ENCODE measurements at places on chromosomes 7 and 10.

- H3K27me3 ChIP-seq = no peaks in the 10 kb centered on the region
- no peak overlapping the region for H3K27ac ChIP-seq
- no peaks in the 10 kb centered on the region for H3K4me1 ChIP-seq
- no peak overlapping the region for H3K4me3 ChIP-seq
- peaks cover 11% of the 10 kb centered on the region for H3K36me3 ChIP-seq
- DNase-seq = no peak
Observed at GRCh38 chr7:135181261-135181928, 10.9 kb upstream of the CYREN start.

- no peak overlapping the region for H3K4me3 ChIP-seq
- no peaks in the 10 kb centered on the region for H3K27me3 ChIP-seq
- no peaks in the 10 kb centered on the region for H3K36me3 ChIP-seq
- no peak overlapping the region for H3K27ac ChIP-seq
- H3K4me1 ChIP-seq = no peaks in the 10 kb centered on the region
- no peak for DNase-seq
Observed at GRCh38 chr7:158025686-158026600, 561.7 kb downstream of the PTPRN2 start.

GRCh38 chr7:39453743-39454355 is 112.4 kb upstream of the YAE1 start:
- H3K27me3 ChIP-seq = no peaks in the 10 kb centered on the region
- peak; percentile 73 for DNase-seq
- H3K36me3 ChIP-seq = no peaks in the 10 kb centered on the region

DNA sequence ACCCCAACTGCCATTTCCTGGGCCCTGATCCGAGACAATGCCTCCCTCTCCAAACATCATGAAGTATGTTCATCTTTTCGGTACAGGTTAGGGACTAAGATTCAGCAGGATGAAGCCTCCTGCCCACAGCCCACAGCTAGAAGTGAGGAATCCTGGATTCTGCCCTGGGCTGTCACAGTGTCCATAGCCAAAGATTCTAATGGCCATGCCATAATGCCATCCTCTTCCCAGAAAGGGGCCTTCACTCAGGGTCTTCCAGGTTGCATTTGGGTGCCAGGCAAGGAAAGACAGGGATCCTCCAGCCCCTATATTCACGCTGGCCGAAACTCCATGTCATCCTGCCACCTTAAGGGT is 15.7 kb upstream of the ZMIZ1 start:
- no peaks in the 10 kb centered on the region for H3K27me3 ChIP-seq
- peaks cover 13% of the 10 kb centered on the region for H3K4me1 ChIP-seq
- no peaks in the 10 kb centered on the region for H3K36me3 ChIP-seq
- no peak for DNase-seq
- no peak overlapping the region for H3K27ac ChIP-seq

GRCh38 chr10:77565590-77566023 is 72.0 kb downstream of the KCNMA1 start:
- no peak overlapping the region for H3K27ac ChIP-seq
- no peak overlapping the region for H3K4me3 ChIP-seq
- no peaks in the 10 kb centered on the region for H3K36me3 ChIP-seq
- H3K4me1 ChIP-seq = no peaks in the 10 kb centered on the region
- DNase-seq = no peak
- H3K27me3 ChIP-seq = no peaks in the 10 kb centered on the region

- no peak overlapping the region for H3K27ac ChIP-seq
- peaks cover 38% of the 10 kb centered on the region for H3K36me3 ChIP-seq
- no peaks in the 10 kb centered on the region for H3K4me1 ChIP-seq
- no peak for DNase-seq
- H3K4me3 ChIP-seq = no peak overlapping the region
Observed at GRCh38 chr7:30562498-30562897, 32.2 kb upstream of the GARS1 start.

DNA sequence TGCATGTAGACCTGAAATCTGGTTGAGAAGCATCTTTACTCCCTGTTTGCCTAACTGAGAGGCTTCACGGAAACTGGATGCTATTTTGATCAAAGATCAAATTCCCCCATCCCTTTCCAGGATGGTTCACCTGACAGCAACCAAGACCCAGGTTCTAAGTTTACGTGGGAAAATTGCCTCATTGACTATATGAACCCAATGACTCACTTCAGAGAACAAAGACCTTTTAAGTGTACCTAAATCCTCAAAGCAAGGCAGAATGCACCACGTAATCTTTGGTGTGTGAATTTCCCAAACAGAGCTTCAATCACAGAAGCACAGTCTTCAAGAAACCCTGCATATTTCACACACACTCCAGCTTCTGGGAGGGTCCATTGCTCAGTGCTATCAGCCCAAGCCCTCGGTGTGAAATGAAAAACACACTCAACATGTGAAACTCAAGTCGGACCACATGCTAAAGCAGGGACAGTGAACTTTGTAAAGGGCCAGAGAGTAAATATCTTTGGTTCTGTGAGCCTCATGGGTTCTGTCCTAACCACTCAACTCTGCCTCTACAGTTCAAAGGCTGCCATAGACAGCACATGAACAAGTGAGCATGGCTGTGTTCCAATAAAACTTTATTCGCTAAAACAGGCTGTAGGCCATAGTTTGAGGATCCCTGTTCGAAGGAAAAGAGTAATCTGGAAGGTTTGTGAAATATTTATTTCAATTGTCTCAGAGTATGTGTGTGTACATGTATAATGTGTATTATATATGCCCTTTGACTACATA is 275.6 kb upstream of the FOXK1 start:
- H3K27me3 ChIP-seq = peaks cover 3% of the 10 kb centered on the region
- no peak for DNase-seq
- H3K4me1 ChIP-seq = no peaks in the 10 kb centered on the region
- H3K36me3 ChIP-seq = no peaks in the 10 kb centered on the region

GRCh38 chr7:113796557-113796956 is 122.3 kb downstream of the PPP1R3A start:
- no peaks in the 10 kb centered on the region for H3K36me3 ChIP-seq
- no peak overlapping the region for H3K27ac ChIP-seq
- no peaks in the 10 kb centered on the region for H3K4me1 ChIP-seq
- no peak for DNase-seq
- H3K27me3 ChIP-seq = no peaks in the 10 kb centered on the region

DNA sequence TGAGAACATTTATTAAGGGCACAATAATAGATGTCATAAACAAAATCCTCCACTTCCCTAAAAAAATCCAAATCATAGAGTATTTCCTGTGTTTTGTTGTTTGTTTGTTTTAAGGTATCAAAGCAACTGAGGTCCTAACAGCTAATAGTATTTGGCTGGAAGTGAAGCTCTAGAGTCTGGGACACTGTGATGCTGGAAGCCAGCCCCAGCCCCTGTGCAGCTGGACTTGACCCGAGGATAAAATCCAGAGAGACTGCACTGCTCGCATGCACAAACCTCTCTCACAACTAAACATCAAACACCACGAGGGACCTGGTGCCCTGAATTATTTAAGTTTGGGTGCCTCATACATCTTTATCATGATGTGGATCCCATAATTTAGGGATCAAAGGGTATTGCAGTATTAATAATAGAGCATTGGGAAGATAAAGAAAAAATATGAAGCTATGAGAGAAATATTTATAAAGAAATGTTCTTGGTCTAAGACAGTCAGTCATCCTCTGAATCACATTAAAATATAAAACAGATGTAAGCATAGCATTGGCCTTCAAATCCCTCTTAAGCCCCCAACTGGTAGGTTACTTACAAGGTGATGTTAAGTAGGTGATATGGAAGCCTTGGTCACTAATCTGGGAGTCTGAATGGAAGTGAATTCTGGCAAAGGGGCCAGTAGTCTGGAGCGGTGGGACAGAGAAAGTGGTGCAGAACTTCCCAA is 44.4 kb downstream of the CUBN start:
- no peak overlapping the region for H3K4me3 ChIP-seq
- no peaks in the 10 kb centered on the region for H3K36me3 ChIP-seq
- no peaks in the 10 kb centered on the region for H3K4me1 ChIP-seq
- no peak for DNase-seq
- H3K27ac ChIP-seq = no peak overlapping the region

GRCh38 chr7:48089046-48090003 is at the start of gene UPP1:
TSS of gene UPP1 (plus strand) at chr7:48089265. CDS start at chr7:48094784, 5,519 bp downstream.
- DNase-seq = peak; percentile 95
- H3K27me3 ChIP-seq = no peaks in the 10 kb centered on the region
- peak within 1 kb of the TSS; percentile 95 for H3K27ac ChIP-seq
- H3K4me1 ChIP-seq = peaks cover 69% of the 10 kb centered on the region

DNA sequence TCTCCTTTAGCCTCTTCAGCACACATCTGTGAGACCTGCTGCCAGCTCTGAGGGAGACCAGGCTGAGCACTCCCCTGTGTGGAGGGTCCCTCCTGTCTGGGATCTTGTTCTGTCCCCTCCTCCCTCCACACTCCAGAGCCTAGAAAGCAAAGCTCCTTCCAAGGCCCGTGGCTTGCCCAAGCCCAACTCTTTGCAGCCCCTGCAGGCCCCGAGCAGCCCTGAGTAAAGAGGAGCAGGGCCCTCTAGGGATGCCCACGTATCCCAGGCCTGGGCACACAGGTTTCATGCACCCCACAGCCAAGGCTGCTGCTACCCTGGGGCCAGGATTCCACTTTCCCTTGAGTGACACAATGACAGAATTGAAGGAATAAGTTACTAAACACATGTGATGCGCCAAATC is 24.0 kb downstream of the COBL start:
- no peaks in the 10 kb centered on the region for H3K4me1 ChIP-seq
- H3K27me3 ChIP-seq = no peaks in the 10 kb centered on the region
- H3K36me3 ChIP-seq = no peaks in the 10 kb centered on the region

DNA sequence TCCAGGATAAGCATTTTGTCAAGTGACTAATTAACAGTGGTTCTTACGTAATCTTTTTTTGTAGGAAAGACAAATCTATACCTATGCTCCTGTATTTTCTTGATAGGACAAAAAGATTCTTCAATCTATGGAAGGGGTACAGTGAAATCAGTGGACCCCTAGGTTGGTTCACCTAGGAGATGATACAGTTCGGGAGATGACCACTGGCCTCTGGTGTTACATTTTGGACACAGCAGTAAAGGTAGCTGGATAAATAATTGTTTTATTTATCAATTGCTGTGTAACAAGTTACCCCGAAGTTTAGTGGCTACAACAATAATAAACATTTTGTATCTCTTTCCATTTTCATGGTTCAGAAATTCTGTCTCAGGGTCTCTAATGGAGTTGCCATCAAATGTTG is 288.2 kb upstream of the MAGI2 start:
- DNase-seq = no peak
- H3K4me3 ChIP-seq = no peak overlapping the region
- no peaks in the 10 kb centered on the region for H3K4me1 ChIP-seq
- H3K27me3 ChIP-seq = no peaks in the 10 kb centered on the region
- H3K27ac ChIP-seq = no peak overlapping the region

GRCh38 chr10:93062514-93063143 is 2.0 kb downstream of the CYP26C1 start:
- H3K27me3 ChIP-seq = peaks cover 7% of the 10 kb centered on the region
- H3K27ac ChIP-seq = no peak overlapping the region
- no peak overlapping the region for H3K4me3 ChIP-seq
- no peak for DNase-seq

DNA sequence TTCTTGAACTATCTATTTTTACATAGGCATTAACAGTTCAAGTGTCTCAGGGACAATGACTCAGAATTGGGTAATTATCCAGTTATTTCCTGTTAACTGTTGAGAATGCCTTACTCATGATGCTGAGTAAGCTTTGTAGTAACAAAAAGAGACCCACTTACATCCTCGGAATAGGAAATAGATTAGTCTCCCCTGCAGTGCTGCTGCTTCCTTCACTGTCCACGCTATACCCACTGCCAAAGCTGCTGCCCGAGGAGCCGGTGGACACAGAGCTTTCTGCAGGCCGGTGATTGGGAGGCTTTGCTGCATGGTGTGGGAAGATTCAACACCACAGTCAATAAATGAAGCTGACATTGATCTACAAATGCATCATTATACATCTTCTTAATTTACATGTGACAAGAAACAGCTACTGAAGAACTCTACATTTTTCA is 357.1 kb downstream of the PCLO start:
- H3K4me1 ChIP-seq = no peaks in the 10 kb centered on the region
- no peaks in the 10 kb centered on the region for H3K27me3 ChIP-seq
- no peak overlapping the region for H3K27ac ChIP-seq
- DNase-seq = no peak

DNA sequence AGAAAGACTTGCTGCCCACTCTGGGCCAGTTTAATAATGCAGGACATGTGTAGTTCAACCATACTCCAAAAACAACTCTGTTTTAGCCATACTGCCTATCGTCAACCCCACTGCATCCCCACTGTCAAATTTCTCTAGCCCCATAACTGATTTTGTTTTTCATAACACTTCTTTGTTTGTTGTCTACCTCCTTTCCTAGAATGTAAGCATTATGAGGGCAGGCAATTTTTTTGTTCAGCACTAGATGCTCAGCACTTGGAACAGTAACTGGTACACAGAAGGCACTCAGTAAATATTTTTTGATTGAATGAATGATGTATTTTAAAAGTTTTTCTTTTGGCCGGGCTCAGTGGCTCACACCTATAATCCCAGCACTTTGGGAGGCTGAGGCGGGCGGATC is 183.8 kb upstream of the MKLN1 start:
- DNase-seq = no peak
- H3K4me1 ChIP-seq = no peaks in the 10 kb centered on the region
- no peaks in the 10 kb centered on the region for H3K36me3 ChIP-seq
- H3K4me3 ChIP-seq = no peak overlapping the region
- H3K27ac ChIP-seq = no peak overlapping the region

DNA sequence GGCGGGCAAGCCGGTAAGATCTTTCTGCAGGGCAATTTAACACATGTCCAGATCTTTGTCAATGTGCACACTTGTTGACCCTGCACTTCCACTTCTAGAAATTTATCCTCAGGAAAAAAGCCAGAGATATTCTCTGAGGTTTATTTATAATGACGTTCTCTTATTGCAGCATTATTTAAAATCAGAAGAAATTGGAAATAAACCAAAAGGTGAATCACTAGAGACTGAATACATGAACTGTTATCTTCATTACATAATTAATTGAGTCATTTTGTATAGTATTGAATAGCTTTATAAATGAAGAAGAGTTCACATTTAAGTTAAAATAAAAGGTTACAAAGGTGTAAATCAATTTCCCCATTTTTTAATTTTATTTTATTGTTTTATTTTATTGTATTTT is 16.3 kb upstream of the SAR1A start:
- no peak for DNase-seq
- no peak overlapping the region for H3K27ac ChIP-seq
- no peak overlapping the region for H3K4me3 ChIP-seq
- H3K27me3 ChIP-seq = no peaks in the 10 kb centered on the region
- H3K36me3 ChIP-seq = no peaks in the 10 kb centered on the region

GRCh38 chr10:132368881-132369635 is 27.9 kb upstream of the PWWP2B start:
- H3K36me3 ChIP-seq = peaks cover 5% of the 10 kb centered on the region
- peaks cover 7% of the 10 kb centered on the region for H3K4me1 ChIP-seq
